Kidney (tissue), 22 donors: ENCODE measurements at places on chromosomes 6 and 20.

DNA sequence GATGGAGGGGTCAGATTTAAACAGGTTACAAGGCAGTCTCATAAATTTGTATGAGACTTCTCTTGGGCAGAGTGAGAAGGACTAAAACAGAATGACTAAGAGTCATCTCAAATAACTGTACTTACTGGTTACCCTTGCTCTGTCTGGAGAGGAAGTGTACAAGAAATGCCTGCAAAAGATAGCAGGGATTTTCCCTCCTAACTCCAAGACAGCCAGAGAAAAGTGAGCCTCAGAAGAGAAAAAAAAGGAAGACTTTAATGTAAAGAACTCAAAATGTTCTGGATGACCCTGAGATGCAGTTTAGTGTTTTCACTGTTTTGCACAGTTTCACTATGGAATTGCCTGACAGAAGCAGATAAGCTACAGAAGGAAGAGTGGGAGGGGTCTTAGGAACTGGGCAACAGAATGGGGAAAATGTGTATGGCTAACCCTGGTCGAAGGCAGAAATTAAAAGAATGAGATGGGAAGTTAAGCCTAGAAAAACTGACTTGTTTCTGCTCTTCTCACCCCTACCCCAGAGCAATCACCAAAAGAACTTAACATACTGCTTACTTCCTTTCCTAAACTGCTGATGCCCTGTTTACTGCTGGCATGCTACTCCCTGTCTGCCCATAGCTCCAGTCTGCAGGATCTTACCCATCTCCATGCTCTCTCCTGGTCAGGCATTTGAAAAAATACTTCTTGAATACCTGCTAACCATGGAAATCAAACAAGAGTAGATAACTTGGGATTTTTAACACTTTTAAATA, 98.1 kb upstream of the MARCKS start:
- no peak for DNase-seq

DNA sequence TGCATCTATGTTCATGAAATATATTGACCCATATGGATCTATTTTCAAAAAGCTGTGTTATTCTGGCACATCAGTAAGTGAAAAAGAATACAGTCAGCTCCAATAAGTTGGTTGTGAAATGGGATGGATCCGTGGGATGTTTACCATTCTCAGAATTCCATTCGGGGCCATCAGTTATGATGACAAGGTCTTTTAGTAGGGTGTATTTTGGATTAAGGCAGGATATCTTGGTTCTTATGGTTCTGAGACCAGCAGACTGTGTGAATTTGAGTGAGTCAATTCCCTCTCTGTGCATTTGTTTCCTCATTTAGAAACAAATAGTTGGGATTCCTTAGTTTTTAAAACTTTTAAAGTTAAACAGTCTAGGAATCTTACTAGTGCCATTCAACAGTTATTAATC, 287.4 kb downstream of the CD109 start:
- DNase-seq, result no peak

DNA sequence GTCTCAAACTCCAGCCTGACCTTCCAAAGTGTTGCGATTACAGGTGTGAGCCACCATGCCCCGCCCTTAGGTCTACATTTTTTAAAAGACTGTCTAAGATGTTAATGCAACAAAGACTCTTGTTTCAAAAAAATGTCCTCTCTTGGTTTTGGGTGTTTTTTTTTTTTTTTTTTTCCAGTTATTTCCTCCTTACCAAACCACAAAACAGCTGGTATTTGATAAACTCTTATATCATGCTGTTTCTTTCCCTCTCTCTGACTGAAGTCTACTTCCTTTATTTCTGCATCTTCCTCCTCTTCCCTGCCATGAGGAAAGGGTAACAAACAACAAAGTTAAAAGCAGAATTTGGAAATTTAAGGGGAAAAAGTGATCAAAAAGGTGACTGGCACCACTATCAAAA, 21.2 kb downstream of the STK38 start:
- DNase-seq, result no peak

GRCh38 chr20:36932476-36933426, 18.8 kb downstream of the SAMHD1 start:
- no peak for DNase-seq

DNA sequence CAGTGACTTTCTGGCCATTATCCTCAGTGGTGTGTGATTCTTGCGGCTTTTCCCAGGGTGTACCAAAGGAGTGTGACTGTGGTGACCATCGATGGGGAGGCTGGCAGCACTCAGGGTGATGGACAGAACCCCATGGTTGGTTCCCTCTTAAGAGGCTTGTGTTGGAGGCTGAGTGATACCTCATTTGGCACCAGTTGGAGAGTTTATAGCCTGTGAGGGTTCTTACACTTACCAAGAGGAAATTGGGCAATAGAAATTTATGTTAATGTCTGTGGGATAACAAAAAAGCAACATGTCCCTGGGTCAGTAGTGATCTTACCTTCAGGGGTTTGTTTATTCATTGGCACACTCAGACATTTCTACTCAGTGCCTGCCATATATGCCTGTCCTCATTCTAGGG, 37.2 kb downstream of the DAAM2 start:
- DNase-seq, result no peak

DNA sequence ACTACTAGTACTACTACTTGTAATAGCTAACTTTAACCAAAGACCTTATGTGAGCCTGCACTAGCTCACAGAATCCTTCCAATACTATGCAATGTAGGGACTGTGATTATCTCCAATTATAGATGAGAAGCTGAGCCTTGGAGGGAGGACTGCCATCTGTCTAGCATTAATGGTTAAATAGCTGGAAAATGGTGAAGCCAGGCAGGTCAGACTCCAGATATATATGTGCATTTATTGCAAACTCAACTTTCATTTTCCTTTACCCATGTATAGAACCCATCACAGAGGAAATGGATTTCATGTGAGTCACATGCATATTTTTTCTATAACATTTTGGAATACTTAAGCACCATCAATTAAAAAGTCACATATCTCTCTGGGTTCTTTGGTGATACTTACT, 229.9 kb downstream of the BCAS1 start:
- DNase-seq, result no peak

GRCh38 chr6:154438882-154439415, 71.5 kb downstream of the CNKSR3 start:
- no peak for DNase-seq
